ENCODE measurements at places on chromosomes 6 and 20. TPM values are rescaled to one million over a fixed set of nuclear protein-coding genes. Genes with fewer than 3 reads are reported as not detected.
A peak's percentile ranks its signal among the peaks of the same experiment; 100 is the strongest.

Gene GTSF1L
- total RNA-seq, result not detected

Gene LY6G6D
- not detected for total RNA-seq

Gene OR12D1
- not detected for total RNA-seq

Gene TXLNB
- total RNA-seq, result 0.07 TPM

Gene RSPO3
- total RNA-seq, result 0.31 TPM

Gene LHFPL5
- total RNA-seq, result not detected

Gene ESF1
- 29.0 TPM for total RNA-seq

Gene OSTM1
- total RNA-seq, result 16.1 TPM

Gene FAM110A
- total RNA-seq, result 9.7 TPM

Gene E2F1
- total RNA-seq, result 9.4 TPM

Gene CASP8AP2
- 28.1 TPM for total RNA-seq

Gene LGSN
- total RNA-seq, result not detected

GRCh38 chr6:68226460-68226859 lies 408.6 kb upstream of the ADGRB3 start:
- H3K27me3 ChIP-seq, result no peaks in the 10 kb centered on the region
- H3K4me1 ChIP-seq, result peaks cover 8% of the 10 kb centered on the region
- no peak for DNase-seq
- no peak overlapping the region for H3K27ac ChIP-seq
- H3K4me3 ChIP-seq, result no peak overlapping the region

- no peak for DNase-seq
- H3K27ac ChIP-seq, result no peak overlapping the region
- no peak overlapping the region for H3K4me3 ChIP-seq
- no peaks in the 10 kb centered on the region for H3K36me3 ChIP-seq
- H3K4me1 ChIP-seq, result no peaks in the 10 kb centered on the region
Measured at GRCh38 chr6:77136086-77136485, 327.2 kb downstream of the HTR1B start.

DNA sequence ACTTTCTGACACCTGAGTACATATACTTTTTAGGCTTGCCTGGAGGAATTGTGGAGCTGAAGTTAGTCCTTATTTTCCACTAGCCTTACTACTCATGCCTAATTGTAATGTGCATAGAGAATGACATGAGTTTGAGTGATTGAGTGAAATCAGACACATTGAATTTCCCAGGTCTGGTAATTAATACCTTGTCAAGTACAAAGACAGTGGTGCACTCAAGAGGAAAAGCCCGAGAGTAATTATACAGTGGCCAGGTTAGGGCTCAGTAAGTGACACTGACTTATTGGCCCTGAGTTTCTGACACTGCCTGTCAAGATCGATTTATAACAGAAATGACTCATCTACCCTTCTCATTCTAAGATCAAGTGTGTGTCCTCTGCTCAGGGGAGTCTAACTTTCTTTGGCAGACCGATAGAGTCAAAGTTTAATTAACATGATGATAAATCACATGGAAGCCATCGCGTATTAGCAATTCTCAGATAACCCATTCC lies 288.3 kb downstream of the TPBG start:
- H3K4me3 ChIP-seq, result no peak overlapping the region
- no peak for DNase-seq
- no peaks in the 10 kb centered on the region for H3K4me1 ChIP-seq
- H3K27ac ChIP-seq, result no peak overlapping the region

DNA sequence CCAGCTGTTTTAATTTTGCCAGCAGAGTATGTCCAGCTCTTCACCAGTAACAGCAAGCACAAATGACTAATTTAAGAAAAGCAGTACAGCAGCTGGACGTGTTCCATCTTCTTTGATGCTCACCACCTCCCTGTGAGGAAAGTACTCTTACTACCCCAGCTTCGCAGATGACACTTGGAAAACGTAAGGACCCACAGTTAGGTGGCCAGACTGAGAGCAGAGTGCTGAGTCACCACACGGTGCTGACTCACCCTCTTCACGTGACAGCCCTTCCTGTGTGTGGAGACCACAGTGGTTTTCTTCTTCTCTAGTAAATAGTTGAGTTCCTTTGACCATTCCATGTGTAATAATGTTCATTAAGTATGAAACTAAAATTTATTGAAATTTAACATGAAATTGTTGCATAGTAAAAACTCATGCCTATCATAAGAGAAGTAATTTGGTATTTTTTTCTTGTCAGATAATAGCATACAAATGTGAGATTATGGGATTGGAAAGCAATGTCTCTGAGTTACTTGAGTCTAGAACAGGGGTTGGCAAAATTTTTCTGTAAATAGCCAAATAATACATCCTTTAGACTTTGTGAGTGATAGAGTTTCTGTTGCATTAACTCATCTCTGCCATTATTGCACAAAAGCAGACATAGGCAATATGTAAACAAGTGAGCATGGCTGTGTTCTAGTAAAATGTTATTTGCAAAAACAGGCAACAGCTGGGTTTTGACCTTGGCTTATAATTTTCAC lies 76.6 kb downstream of the SLX4IP start:
- peak; percentile 86 for DNase-seq
- H3K27ac ChIP-seq, result no peak overlapping the region
- H3K4me1 ChIP-seq, result peaks cover 2% of the 10 kb centered on the region
- H3K27me3 ChIP-seq, result no peaks in the 10 kb centered on the region
- H3K4me3 ChIP-seq, result no peak overlapping the region
- H3K36me3 ChIP-seq, result no peaks in the 10 kb centered on the region

DNA sequence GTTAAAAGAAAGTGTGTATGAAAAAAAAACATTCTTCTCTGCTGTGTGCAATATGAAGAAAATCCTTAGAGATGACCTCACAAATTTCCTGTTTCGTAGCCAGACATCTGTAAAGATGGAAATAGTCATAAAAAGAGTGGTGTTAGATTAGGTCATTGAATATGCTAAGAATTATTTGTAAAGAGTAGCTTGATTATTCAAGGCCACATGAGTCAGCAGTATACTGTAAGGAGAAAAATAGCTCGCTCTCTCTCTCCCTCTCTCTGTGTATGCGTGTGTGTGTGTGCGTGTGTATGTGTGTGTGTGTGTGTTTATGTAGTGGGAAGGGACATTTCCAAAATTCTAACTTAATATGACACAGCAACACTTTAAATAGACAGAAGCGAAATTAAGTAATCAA lies 78.8 kb downstream of the PTCHD4 start:
- no peaks in the 10 kb centered on the region for H3K4me1 ChIP-seq
- H3K36me3 ChIP-seq, result no peaks in the 10 kb centered on the region
- no peak for DNase-seq
- no peaks in the 10 kb centered on the region for H3K27me3 ChIP-seq
- no peak overlapping the region for H3K4me3 ChIP-seq

- no peak overlapping the region for H3K4me3 ChIP-seq
- H3K27me3 ChIP-seq, result no peaks in the 10 kb centered on the region
- peak overlapping the region; percentile 91 for H3K27ac ChIP-seq
Measured at GRCh38 chr6:44044154-44044539, 83.1 kb downstream of the MRPL14 start.

DNA sequence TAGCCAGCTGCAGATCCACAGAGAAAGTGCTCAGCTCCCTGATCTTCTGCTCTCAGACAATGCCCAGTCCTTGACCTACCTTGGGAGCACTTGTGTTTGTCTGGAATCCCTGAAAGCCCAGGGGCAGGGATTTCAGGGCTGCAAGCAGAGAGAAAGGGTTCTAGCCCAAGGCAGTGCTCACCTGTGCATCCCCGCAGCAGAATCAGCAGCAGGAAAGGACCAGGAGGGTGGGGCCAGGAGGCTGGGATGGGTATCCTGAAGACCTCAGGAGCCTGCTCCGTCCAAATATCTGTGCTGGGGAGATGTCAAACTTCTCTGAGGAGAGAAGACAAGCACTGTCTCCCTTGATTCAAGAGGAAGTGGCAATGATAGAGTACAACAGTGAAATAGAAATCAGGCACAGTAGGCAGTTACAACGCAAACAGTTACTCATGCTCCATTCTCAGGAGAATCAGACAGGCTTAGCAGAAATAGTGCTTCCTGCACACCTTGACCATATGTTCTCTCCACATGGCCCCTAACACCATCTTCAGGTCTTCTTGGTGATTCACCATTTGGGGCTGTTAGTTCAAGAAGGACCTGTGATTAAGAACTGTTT lies 28.7 kb upstream of the SIRPG start:
- no peak overlapping the region for H3K4me3 ChIP-seq
- no peaks in the 10 kb centered on the region for H3K4me1 ChIP-seq
- no peak overlapping the region for H3K27ac ChIP-seq
- DNase-seq, result no peak

DNA sequence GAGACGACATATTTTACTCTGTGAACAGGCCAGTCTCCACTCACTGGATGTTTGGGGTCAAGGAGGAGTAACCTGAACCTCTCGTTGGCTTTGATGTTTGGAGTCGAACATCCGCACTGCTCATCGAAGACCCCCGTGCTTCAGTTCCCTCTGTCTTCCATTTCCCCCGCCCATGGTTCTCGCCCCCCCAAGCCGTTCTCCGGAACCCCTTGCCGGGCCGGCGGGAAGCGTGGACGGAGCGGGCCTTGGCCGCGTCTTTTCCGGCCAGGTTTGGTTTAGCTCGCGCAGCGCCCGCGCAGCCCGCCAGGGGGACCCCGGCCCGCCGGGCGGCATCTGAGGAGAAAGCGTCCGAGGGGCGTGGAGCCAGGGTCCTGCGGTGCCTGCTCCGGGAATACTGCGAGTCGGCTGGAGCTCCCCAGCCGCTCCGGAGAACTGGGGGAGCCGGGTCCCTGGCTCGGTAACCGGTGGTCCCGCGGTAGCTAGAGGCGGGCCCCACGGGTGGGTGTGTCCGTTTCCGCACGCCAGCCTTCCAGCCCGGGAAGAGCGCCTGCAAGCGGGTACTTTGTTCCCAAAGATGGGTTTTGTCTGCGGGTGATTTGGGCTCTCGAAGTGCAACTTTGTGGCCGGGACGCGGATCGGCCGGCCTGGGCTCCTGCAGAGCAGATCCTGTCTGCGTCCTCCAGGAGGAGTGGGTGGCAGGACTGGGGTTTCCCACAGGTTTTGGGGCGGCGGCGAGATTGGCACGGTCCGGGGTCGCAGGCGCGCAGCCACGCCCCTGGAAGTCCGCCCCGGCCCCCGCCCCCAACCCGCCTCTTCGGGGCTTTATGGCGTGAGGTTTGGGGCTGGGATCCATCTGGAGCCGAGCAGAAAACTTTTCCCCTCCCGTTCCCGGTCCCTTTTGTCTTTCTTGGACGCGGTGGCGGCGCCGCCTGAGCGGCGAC lies at the start of gene TMEM200A:
Gene TMEM200A (plus strand): TSS at position 852 of the 941 bp plus-strand sequence. CDS start 74,406 bp downstream, outside the sequence.
- no peaks in the 10 kb centered on the region for H3K4me1 ChIP-seq
- H3K4me3 ChIP-seq, result peak within 1 kb of the TSS; percentile 85
- DNase-seq, result peak; percentile 95
- H3K27me3 ChIP-seq, result peaks cover 24% of the 10 kb centered on the region

- peaks cover 9% of the 10 kb centered on the region for H3K36me3 ChIP-seq
- H3K4me1 ChIP-seq, result peaks cover 7% of the 10 kb centered on the region
- no peak overlapping the region for H3K27ac ChIP-seq
- DNase-seq, result no peak
- no peaks in the 10 kb centered on the region for H3K27me3 ChIP-seq
Measured at GRCh38 chr6:44235891-44236516, 10.9 kb upstream of the HSP90AB1 start.

GRCh38 chr6:132369526-132369925 lies 31.7 kb downstream of the MOXD1 start:
- no peak overlapping the region for H3K4me3 ChIP-seq
- no peak overlapping the region for H3K27ac ChIP-seq
- no peak for DNase-seq
- H3K4me1 ChIP-seq, result no peaks in the 10 kb centered on the region
- H3K36me3 ChIP-seq, result no peaks in the 10 kb centered on the region

DNA sequence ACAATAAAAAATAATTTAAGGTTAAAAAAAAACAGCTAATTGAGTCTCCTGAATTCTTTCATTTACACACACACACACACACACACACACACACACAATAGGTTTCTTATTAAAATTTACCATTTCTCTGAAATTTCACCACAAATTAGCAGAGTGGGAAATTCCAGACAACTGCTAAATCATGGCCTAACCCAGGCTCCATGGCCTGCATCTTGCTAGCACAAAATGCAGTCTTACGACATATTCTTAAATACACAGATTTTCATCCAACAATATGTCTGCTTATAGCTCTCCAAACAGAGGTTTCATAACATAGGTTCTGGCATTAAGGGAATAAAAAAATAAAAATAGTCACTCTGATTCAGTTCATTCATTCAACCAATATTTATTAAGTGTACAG lies 46.9 kb downstream of the SOD2 start:
- no peaks in the 10 kb centered on the region for H3K27me3 ChIP-seq
- no peaks in the 10 kb centered on the region for H3K4me1 ChIP-seq
- H3K36me3 ChIP-seq, result no peaks in the 10 kb centered on the region
- no peak overlapping the region for H3K4me3 ChIP-seq
- DNase-seq, result no peak

GRCh38 chr6:163165155-163165910 lies 249.2 kb upstream of the QKI start:
- DNase-seq, result no peak
- no peak overlapping the region for H3K27ac ChIP-seq
- no peaks in the 10 kb centered on the region for H3K27me3 ChIP-seq
- H3K36me3 ChIP-seq, result no peaks in the 10 kb centered on the region

DNA sequence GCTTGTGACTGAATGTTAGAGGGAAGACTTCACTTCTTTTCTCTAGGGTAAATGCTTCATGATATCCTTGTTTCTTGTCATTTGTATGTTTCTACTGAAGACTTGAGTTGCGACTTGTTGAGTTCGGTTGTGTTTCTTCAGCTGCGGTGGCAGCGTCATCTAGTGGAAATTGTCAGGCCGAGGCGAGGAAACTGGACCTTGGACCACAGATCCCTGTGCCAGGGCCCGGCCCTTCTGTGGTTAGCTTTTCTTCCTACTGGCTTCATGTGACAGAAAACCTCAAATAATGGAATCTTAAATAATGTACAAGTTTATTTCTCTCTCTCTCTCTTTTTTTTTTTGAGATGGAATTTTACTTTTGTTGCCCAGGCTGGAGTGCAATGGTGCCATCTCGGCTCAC lies 12.4 kb downstream of the MTHFD1L start:
- H3K27me3 ChIP-seq, result no peaks in the 10 kb centered on the region
- no peak overlapping the region for H3K4me3 ChIP-seq
- H3K27ac ChIP-seq, result no peak overlapping the region
- H3K4me1 ChIP-seq, result peaks cover 22% of the 10 kb centered on the region

DNA sequence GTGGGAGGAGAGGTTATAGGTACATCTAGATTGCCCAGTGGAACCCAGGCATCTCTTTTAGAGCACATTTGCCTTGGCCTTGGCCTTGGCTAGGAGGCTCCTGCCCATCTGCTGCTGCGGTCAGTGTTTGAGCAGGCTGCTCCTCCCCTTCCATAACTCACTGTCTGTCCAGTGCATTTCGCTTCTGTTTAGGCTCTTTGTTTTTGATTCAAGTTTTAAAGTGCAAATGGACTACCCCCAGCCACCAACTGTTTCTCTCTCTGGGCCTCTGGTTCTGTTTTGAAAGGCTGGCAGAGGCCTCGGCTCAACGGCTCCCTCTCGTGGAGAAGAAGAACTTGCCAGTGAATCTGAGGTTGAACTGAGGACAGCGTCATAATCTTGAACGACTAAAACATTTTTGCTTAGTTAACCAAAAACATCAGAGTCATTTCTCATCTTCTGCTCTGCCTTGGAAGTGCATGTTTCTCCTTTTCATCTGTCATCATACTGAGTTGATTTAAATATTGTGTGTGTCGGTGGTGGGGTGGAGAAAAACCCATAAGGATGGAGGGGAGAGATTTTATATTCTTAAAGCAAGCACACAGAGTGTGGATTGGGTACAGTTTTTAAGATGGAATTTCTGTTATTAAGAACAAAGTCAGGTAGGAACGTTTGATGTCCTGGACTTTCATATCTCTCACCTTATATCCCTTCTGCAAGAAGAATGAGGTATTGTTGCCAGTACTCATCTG lies 171.4 kb downstream of the DTNBP1 start:
- H3K27me3 ChIP-seq, result no peaks in the 10 kb centered on the region
- H3K4me1 ChIP-seq, result peaks cover 18% of the 10 kb centered on the region
- peaks cover 63% of the 10 kb centered on the region for H3K36me3 ChIP-seq
- peak; percentile 88 for DNase-seq
